ENCODE measurements at places on chromosomes 13 and 19.
A peak's percentile ranks its signal among the peaks of the same experiment; 100 is the strongest.

DNA sequence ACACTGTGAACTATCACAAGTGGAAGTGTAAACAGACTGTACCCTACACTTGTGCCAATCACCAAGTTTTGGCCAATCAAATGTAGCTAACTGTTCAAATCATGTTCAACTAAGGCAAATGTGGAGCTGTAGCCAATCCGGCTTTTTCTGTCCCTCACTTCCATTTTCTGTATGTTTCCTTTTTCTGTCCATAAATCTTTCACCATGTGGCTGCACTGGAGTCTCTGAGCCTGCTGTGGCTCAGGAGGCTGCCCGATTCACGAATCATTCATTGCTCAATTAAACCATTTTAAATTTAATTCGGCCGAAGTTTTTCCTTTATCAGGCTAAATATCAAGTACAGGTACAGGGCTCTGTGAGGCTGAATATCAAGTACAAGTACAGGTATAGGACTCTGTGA lies 216.5 kb downstream of the RFC3 start:
- no peak for DNase-seq

DNA sequence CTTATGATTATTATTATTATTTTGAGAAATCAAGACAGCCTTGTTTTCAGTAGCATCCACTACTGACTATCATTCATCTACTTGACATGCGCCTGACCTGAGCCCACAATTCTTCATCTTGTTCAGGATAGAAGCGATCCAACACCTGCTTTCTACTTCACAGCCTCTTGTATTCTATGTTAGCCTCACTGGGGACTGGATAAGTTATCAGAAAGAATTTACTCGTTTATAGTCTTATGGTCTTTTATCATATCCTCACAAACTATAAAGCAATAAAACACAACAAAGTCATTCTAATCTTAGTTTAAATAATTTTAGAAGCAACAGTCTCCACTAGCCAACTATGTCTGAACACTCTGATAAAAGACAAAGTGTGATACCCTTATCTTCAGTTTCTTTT lies 436.0 kb upstream of the ARGLU1 start:
- DNase-seq: no peak

GRCh38 chr19:39927076-39927475 lies 7.4 kb downstream of the FCGBP start:
- DNase-seq: no peak

- DNase-seq: no peak
Measured at GRCh38 chr19:5526691-5527090, 41.1 kb downstream of the TINCR start.

DNA sequence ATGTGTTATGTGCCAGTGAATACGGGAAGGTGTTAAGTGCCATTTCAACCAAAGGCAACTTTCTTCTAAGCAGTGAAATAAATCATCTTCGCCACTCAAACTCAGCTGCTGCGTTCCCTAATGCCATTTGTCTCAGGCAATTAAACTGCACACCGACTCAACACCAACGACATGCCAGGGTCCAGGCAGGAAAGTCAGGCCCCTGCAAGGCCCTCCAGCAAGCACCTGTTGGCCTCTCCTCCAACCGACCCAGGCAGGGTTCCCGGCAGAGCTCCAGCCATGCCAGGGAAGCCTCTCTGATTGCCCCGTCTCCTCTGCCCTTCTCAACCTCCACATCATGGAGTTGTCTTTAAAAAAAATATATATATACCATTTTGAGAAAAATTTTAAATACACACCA lies 21.8 kb downstream of the SAFB2 start:
- DNase-seq: no peak

DNA sequence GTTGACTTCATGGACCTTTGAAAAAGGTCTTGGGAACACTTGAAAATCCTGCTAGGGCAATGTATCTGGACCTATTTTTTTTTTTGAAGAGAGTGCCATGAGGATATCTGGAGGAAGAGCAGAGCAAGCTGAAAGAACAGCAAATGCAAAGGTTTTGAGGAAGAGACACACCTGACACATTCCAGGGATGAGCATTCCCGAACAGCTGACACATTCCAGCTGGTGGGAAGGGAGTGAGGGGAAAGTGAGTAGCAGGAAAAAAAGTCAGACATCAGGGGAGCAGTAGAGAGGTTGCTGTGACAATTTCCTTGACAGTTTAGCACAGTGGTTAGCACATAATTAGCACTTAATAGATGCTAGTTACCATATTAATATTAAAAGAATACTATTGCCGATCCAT lies 14.7 kb downstream of the DGKH start:
- DNase-seq: no peak

GRCh38 chr19:4264812-4265211 lies 14.3 kb upstream of the SHD start:
- no peak for DNase-seq

DNA sequence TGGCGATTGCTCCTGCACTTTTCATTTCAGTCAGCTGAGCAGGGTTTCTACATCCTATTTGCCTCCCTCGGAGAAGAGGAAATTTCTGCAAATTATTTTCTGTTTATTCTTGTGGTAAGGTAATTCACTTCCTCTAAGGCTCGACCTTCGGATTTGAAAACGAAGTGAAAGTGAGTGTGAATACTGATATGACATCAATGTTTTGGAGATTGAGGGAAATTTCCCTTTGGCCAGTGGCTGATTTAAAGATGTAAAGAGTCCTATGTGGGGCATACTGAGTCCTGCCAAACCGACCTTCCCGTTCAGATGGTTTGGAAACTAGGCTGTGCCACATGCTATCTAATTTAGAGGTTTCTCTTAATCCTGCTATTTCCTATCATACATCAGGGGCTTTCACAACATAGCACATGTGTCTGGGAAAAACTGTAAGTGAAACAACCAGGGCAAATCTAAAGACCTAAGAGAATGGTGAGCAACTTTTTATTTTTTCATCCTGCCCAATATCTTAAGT lies 112.3 kb downstream of the POSTN start:
- no peak for DNase-seq

GRCh38 chr13:57633950-57634838 lies 2.6 kb downstream of the PCDH17 start:
- DNase-seq: no peak

DNA sequence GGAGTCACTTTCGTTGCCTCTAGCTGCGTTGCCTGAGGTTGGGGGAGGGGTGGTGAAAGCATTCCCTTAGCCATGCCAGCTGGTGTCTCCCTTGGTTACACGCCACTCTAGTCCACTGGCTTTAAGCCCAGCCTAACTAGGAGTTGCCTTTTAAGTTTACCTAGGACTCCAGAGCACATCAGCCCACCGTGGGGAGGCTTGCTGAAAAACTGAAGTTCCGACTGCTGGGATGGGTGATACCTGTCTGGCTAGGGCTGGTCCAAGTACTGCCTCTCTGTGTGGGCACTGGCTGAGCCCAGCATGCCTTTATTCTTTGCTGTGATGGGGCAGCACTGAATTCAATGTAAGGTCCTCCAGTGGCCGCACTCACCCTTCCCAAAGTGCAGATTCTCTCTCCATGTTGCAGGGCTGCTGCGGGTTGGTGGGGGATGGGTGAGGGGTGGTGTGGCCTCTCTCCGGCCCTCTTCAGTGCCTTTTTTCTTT lies 11.8 kb upstream of the CEACAM1 start:
- DNase-seq: no peak

DNA sequence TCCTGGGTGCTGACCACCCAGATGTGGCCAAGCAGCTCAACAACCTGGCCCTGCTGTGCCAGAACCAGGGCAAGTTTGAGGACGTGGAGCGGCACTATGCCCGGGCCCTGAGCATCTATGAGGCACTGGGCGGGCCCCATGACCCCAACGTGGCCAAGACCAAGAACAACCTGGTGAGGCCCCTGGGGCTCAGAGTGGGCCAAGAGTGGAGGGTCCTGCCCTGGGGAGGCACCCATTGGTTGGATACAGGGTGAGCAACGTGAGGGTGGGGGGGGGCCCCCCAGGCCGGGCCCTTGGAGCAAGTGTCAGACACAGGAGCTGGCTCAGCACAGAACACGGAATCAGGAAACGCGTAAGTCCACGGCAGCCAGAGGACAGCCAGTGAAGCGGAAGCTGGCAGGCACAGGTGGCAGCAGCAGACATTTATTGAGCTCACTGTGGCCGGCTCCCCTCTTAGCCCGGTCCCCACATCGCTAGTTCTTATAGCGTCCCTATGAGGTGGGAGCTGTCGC lies 8.9 kb downstream of the KLC3 start:
- no peak for DNase-seq

DNA sequence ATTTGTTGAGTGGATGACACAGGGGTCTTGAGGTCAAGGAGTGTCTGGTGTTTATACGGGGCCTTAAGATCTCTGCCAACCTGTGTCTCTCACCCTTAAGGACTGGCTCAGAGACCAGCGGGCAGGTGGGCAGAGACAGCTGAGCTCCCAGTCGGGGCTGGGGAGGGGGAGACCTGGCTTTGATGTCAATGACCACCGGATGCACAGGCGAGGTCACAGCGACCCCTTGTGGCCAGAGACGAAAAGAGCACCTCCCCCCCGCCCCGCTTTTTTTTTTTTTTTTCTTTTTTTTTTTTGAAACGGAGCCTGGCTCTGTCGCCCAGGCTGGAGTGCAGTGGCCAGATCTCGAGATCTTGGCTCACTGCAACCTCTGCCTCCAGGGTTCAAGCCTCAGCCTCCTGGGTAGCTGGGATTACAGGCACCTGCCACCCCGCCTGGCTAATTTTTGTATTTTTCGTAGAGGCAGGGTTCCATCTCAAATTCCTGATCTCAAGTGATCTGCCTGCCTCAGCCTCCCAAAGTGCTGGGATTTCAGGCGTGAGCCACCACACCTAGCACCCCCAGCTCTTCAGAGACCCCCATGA lies 12.1 kb upstream of the KLK14 start:
- peak; percentile 43 for DNase-seq

GRCh38 chr13:112603641-112604225 lies 15.8 kb upstream of the TUBGCP3 start:
- DNase-seq: no peak

DNA sequence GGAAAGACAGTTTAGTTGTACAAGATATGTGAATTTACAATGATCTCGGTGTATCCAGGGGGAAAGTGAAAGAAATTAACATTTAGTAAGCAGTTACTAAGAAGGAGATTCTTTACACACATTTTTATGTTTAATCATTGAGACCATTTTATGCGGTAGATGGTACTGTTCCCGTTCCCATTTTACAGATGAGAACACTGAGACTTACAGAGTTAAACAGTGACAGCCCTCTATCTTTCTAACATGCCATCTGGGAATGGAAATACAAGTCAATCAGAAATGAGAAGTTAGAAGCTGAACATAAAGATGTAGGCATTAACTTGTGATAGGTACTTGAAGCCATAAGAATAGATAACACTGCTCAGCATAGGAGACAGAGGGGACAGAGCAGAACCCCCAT lies 144.9 kb downstream of the VWA8 start:
- no peak for DNase-seq

DNA sequence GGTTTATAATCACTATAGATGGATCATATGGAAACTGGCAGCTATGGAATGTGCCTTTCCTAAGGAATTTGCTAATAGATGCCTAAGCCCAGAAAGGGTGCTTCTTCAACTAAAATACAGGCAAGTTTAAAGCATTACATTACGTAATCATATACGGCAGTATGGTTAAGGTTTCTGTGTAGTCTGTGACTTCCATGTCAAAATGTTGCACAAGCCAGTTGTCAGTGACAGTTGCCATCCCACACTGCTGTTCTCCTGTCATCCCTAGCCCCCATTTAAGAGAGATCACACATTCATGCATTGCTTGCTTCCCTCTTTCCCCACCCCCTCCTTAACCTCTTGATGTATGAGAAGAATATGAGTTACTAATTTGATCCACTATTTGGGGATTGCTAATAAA lies 47.3 kb downstream of the BRCA2 start:
- DNase-seq: no peak
